ENCODE measurements at places on chromosomes 3 and 15. TPM values are rescaled to one million over a fixed set of nuclear protein-coding genes. Genes with fewer than 3 reads are reported as not detected.

DNA sequence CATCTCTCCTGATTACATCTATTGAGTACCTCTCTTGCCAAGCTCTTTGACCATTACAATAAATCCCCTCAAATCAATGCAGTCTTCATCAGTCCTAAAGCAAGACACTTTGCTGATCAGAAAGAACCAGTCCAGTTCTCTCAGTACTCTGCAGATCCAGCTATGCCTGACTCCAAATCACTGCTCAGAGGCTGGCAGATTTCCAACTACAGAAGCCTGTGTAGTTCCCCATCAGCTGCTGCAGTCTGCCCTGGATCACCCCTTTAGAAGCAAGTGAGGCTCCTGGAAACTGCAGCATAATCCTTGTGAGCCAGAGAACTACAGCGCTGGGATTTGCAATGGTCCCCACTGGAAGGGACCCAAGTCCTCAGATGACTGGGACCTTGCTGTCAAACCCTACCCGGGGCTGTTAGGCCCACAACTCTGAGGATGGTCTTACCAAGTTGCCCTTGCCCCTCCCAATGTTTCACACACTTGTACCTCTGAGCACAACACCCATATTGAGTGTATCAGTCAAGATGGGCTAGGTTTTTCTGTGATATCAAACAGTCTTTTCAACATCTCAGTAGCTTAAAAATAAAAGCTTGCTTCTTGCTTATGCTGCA is 81.9 kb upstream of the TOPAZ1 start:
- H3K27me3 ChIP-seq: peaks cover 2% of the 10 kb centered on the region
- no peaks in the 10 kb centered on the region for H3K36me3 ChIP-seq

- no peaks in the 10 kb centered on the region for H3K27me3 ChIP-seq
- H3K4me1 ChIP-seq: no peaks in the 10 kb centered on the region
- no peak overlapping the region for H3K4me3 ChIP-seq
- H3K36me3 ChIP-seq: no peaks in the 10 kb centered on the region
- H3K27ac ChIP-seq: no peak overlapping the region
Measured at GRCh38 chr15:63372018-63372705, 9.5 kb downstream of the CA12 start.

GRCh38 chr3:99938270-99938911 is 120.7 kb downstream of the CMSS1 start:
- no peaks in the 10 kb centered on the region for H3K27me3 ChIP-seq
- H3K27ac ChIP-seq: peak overlapping the region; percentile 80
- H3K4me3 ChIP-seq: no peak overlapping the region
- no peak for DNase-seq

GRCh38 chr3:63386568-63386967 is 108.5 kb downstream of the SYNPR start:
- no peak for DNase-seq
- no peak overlapping the region for H3K27ac ChIP-seq
- H3K36me3 ChIP-seq: no peaks in the 10 kb centered on the region
- no peaks in the 10 kb centered on the region for H3K27me3 ChIP-seq
- no peak overlapping the region for H3K4me3 ChIP-seq

- no peaks in the 10 kb centered on the region for H3K36me3 ChIP-seq
- no peaks in the 10 kb centered on the region for H3K4me1 ChIP-seq
- no peaks in the 10 kb centered on the region for H3K27me3 ChIP-seq
- DNase-seq: no peak
- H3K4me3 ChIP-seq: no peak overlapping the region
- H3K27ac ChIP-seq: no peak overlapping the region
Measured at GRCh38 chr3:44525060-44525459, 29.9 kb upstream of the ZKSCAN7 start.

DNA sequence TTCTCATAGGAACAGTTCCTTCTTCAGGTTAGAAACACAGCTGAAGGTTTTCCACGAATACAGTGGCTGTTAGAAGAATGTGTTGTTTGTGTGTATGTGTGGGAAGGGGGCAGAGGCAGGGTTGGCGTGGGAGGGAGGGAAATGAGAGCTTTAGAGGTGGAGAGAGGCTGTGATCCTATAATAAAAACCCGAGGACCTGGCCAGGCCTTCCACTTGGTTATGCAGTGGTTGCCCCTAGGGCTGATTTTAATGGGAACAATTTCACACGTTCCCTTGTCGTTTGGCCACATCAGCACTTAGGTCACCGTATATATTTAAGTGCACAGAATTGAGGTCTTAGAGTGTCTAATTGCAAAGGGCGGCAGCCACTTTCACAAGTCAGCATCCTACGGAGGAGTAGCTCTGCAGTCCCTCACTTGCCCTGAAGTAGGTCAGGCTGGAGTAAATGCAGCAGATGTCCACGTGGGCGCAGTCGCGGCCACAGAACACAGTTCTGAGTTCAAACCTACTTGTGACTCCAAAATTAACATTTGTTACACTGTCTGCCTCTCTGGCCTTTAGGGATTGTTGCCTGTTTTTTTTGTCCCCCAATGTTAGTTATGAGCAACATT is 85.6 kb downstream of the PDCD6IP start:
- no peaks in the 10 kb centered on the region for H3K4me1 ChIP-seq
- H3K4me3 ChIP-seq: peak overlapping the region; percentile 15
- H3K27me3 ChIP-seq: no peaks in the 10 kb centered on the region
- H3K36me3 ChIP-seq: no peaks in the 10 kb centered on the region
- H3K27ac ChIP-seq: no peak overlapping the region

DNA sequence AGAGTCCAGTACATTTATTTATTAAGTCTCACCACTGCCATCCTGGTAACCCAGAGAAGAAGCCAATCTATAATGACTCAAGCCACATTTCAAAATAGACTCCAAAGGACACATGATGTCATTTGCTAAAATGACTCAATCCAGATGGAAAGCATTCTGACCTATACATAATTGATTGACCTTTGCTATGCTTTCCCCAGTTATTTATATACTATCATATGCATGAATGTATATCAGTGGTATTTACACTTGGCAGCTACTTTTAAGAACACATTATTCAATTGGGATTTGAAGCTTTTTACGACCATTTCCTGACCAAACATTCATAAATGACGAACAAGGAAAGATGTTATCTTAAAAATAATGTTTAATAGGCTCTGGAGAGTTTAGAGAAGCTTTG is 297.2 kb downstream of the FHIT start:
- no peaks in the 10 kb centered on the region for H3K36me3 ChIP-seq
- no peak for DNase-seq
- no peak overlapping the region for H3K4me3 ChIP-seq
- H3K4me1 ChIP-seq: peaks cover 2% of the 10 kb centered on the region
- H3K27me3 ChIP-seq: no peaks in the 10 kb centered on the region

DNA sequence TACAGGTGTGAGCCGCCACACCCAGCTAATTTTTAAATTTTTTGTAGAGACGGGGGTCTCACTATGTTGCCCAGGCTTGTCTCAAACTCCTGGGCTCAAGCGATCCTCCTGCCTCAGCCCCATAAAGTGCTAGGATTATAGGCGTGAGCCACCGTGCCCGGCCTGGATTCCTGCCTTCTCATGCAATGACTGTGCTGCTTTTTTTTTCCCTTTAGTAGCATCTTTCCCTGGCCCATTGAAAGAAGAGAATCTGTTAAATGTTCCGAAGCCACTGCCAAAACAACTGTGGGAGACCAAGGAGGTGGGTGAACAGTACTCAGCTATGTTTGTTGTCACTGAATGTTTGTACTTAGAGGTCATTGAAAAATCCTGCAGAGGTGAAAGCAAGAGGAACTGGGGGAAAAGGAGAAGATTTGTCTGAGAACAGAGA is 88.0 kb downstream of the CRTC3 start:
- H3K27ac ChIP-seq: no peak overlapping the region
- H3K36me3 ChIP-seq: peaks cover 5% of the 10 kb centered on the region
- H3K4me3 ChIP-seq: no peak overlapping the region
- DNase-seq: no peak
- no peaks in the 10 kb centered on the region for H3K4me1 ChIP-seq
- H3K27me3 ChIP-seq: no peaks in the 10 kb centered on the region

DNA sequence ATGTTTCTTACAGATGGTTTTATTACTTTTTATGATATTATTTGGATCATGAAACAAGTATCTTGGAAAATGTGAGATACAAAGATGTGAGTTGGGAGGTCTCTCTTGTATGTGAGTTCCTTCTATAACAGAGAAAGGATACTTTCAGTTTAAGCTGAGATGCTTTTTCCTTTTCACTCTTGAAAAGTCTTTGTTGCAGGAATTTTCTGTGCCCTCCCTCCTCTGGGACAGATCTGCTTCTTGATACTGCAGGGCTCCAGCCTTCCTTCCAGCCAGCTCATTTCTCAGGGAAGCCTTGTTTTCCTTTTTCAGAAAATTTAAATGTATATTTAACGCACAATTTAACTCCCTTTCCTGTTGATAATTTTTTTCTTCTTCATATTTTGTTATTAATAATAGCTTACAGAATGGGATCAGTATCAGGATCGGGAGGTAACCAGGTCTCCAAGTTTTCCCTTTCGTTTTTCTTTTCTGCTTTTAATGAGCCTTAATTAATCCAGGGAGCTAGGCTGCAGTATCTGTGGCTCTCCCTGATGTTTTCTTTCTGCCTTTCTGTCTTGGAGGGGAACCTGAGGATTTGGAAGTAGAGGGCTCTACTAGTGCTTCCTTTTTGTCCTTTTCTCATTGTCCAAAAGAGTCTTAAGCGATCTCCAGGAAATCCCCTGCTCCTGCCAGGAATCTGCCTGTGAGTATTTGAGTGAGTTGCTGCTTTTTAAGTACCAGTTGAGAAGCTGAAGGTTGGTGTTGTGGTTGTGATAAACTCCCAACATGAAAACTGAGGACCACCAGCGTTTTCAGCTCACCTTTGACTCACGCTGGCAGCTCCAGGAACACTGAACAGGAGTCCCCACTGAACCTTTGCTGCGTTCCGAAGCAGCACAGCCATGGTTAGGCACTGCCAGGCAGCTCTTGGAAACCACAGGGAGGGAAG is 105.7 kb downstream of the IGF1R start:
- DNase-seq: no peak
- no peaks in the 10 kb centered on the region for H3K27me3 ChIP-seq
- H3K27ac ChIP-seq: no peak overlapping the region
- H3K4me3 ChIP-seq: peak overlapping the region; percentile 55

- no peaks in the 10 kb centered on the region for H3K4me1 ChIP-seq
- DNase-seq: no peak
- H3K36me3 ChIP-seq: no peaks in the 10 kb centered on the region
Measured at GRCh38 chr15:36365963-36366362, 213.5 kb upstream of the CDIN1 start.

DNA sequence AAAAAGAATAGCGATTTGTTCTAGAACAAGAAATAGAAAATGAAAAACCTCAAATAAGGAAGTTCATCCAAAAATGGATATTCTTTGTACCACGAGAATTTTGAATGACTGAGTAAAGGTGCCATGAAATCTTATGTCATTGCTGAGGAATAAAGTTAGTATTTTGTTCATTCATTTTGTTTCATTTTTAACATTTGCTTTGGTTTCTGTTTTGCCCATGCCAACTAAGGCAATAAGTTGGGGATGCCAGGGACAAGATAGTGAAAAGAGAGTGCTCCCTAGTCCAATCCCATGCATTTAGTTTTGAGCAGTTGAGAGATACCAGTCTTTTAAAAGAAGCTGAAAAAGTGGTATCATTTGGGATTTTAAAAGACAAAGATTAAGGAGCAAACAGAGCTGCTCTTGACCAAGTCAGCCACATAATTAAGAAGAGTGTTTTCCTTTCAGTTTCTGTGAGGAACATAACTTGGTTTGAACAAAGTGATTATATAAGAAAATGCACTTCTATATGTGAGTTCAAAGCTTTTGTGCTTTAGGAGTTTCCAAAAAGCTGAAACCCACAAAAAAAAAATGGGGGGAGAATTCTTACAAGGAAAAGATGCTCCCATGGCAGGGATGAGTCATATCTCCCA is 201.4 kb downstream of the PLOD2 start:
- no peaks in the 10 kb centered on the region for H3K36me3 ChIP-seq
- no peak for DNase-seq
- H3K4me3 ChIP-seq: no peak overlapping the region
- H3K4me1 ChIP-seq: no peaks in the 10 kb centered on the region
- peaks cover 1% of the 10 kb centered on the region for H3K27me3 ChIP-seq

DNA sequence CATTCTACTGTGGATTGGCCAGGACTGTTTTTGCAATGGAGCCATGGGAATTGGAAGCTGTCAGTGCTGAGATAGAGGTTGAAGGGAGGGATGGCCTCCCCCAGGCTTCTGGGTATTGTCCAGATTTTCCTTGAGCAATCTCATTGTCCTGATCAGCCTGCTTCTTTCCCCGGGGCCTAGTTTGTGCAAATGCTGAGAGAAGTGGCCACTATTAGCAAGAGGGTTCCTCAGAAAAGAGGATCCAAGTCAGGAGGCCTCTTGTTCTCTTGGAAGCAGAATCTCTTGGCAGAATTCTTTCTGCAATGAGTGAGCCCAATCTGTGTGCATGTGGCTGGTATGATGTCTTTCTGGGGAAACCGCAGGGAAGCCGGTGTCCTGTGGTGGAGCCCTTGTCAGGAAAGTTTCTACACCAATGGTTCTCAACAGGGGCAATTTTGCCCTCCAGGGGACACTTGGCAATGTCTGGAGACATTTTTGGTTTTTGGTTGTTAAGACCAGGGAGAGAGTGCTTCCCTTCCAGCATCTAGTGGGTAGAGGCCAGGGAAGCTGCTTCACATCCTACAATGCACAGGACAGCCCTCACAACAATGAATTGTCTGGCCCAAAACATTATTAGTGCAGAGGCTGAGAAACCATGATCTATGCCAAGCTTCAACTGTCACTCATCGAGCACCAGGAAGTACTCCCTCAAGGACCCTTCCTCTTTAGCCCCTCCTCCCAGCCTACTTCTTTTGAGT is 2.0 kb downstream of the LIPC start:
- H3K4me1 ChIP-seq: no peaks in the 10 kb centered on the region
- H3K4me3 ChIP-seq: no peak overlapping the region
- no peaks in the 10 kb centered on the region for H3K27me3 ChIP-seq
- no peak for DNase-seq
- no peak overlapping the region for H3K27ac ChIP-seq

GRCh38 chr3:113133140-113133539 is 78.2 kb upstream of the BOC start:
- no peak overlapping the region for H3K27ac ChIP-seq
- H3K4me1 ChIP-seq: no peaks in the 10 kb centered on the region
- no peak overlapping the region for H3K4me3 ChIP-seq
- H3K36me3 ChIP-seq: no peaks in the 10 kb centered on the region
- DNase-seq: no peak

GRCh38 chr3:33071946-33072345 is 25.0 kb downstream of the GLB1 start:
- H3K4me3 ChIP-seq: no peak overlapping the region
- H3K27me3 ChIP-seq: no peaks in the 10 kb centered on the region
- DNase-seq: no peak
- H3K4me1 ChIP-seq: no peaks in the 10 kb centered on the region
- no peaks in the 10 kb centered on the region for H3K36me3 ChIP-seq

DNA sequence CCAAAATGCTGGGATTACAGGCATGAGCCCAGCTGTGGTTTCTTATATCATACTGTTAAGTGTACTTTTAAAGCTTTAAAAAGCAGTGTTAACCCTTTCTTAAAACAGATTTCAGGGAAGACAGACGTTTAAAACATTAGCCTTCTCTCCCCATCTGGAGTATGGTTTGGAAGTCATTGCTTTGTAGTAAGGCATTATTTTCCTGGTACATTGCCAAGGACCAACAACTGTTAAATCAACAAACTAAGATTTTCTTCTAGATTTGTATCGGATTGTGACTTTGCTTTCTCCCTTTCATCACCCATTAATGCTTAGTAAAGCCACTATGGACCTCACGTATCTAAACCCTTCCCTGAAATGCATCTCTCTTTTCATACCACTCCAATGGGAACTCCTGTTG is 50.5 kb downstream of the UBE2E1 start:
- H3K36me3 ChIP-seq: no peaks in the 10 kb centered on the region
- DNase-seq: no peak
- H3K4me1 ChIP-seq: peaks cover 4% of the 10 kb centered on the region
- H3K27ac ChIP-seq: no peak overlapping the region

The OR5K2 gene
- total RNA-seq: not detected

The PAK6 gene
- total RNA-seq: 0.91 TPM

The MKRN3 gene
- not detected for total RNA-seq

The CHL1 gene
- total RNA-seq: 7.0 TPM

The SLCO3A1 gene
- 39.7 TPM for total RNA-seq

The LYZL4 gene
- total RNA-seq: not detected

The SNX22 gene
- 0.39 TPM for total RNA-seq

The STAB1 gene
- total RNA-seq: 339 TPM

All from aorta (tissue), 5 donors.